Nephron progenitor cell (in vitro differentiated cells): ENCODE measurements at places on chromosomes 3 and 15.

DNA sequence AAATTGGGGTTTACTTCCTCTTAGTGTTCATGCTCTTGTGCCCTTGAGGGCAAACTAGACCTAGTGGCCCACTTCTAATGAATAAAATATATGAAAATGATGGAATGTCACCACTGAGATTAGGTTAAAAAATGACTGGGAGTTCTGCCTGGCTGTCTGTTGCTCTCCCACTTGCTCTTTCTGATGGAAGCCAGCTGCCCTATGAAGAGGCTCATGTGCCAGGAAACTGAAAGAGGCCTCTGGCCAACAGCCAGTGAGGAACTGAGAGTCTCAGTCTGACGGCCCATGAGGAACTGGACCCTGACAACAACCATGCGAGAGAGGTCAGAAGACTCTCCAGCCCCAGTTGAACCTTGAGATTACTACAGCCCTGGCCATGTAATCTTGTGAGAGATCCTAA, 107.1 kb upstream of the FHIT start:
- peak overlapping the region; percentile 47 for H3K27ac ChIP-seq
- H3K27me3 ChIP-seq: no peaks in the 10 kb centered on the region
- no peak for DNase-seq
- no peaks in the 10 kb centered on the region for H3K4me1 ChIP-seq

DNA sequence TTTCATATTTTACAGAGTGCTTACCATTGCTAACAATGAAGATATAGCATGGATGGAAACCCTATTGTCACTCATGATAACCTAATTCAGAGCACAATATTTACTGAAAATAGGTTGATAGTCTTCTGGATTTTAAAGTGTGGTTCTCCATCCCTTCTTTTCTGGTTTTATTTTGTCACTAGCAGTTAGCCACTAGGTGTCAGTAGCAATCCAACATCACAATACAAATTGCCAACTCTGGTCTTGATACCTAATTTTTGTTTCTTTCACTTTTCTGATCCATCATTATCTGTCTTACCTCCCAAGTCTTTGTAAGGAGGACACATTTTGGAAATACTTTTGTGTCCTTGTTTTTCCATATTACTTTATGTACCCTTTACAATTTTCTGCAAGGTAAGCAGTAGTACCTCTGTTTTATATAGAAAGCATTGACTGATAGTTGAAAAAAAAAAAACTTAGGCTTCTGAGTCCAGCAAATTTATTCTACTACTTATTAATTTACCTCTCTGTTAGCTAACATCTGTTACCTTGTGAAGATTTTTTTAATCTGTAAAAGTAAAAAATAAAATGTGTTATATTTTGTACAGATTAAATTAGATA, 28.3 kb upstream of the CRYBG3 start:
- no peaks in the 10 kb centered on the region for H3K27me3 ChIP-seq
- no peaks in the 10 kb centered on the region for H3K4me1 ChIP-seq
- no peak overlapping the region for H3K4me3 ChIP-seq
- H3K27ac ChIP-seq: no peak overlapping the region

DNA sequence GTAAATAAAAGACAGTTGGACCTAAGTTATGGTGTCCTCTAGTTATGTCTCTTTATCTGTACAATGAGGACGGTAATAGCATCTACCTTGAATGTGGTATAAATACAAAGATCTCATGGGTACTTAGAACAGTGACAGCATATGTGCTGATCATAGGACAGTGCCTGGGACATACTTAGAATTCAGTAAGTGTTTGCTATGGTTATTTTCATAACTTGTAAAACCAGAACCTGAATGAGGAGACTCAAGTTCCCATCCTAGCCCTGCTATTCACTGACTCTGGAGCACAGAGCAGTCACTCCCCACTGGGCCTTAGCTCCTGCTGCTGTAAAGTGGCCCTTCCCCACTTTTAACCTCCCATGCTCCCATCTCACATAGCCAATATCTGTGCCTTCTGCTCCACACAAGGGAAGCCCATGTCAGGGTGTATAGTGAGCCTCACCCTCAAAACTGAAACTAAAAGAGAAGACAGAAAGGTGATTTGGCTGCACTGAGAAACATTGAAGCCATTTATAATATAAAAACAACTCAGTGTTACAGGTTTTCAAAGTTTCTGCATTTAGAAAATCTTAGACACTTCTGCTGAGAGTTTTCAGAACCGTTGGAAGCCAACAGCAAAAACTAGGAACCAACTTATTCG, 225.4 kb upstream of the UBE2E2 start:
- DNase-seq: no peak
- H3K36me3 ChIP-seq: no peaks in the 10 kb centered on the region
- H3K27ac ChIP-seq: no peak overlapping the region
- H3K4me3 ChIP-seq: no peak overlapping the region

DNA sequence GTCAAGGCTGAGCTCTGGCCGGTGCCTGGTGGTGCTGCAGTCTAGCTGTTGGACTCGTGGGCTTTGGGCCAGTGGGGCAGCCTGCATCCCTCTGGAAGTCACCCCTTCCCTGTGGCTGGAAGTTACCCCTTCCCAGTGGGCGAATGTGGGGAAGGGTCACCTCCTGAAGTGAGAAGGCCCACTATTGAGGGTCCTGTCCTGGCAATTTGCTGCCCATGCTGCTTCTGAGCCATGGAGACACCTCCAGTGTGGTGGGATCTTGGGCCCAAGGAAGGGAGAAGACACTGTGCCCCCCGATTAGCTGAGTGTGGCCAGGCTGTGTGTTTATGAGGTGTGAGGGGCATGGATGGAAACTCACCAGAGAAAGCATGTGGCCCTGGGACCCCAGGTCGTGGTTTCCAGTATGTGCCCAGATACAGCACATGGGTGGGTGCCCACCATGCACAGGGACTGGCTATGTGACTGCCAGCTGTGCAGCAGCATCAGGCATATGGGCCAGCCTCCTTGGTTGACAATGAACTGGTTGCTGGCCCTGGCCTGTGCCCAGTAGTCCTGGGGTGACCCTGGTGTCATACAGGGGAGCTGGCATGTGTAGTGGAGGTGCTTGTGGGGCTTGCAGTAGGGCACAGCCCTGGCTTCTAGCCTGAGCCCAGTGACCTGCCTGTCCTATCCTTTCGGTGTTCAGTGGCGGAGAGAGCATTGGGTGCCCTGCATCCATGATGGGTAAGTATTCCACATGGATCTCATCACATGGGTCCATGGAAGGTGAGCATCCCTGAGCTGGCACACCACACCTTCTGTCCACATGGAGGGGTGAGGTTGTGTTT, 221.2 kb downstream of the SNRPN start:
- H3K4me3 ChIP-seq: no peak overlapping the region
- no peaks in the 10 kb centered on the region for H3K4me1 ChIP-seq
- peaks cover 8% of the 10 kb centered on the region for H3K27me3 ChIP-seq
- DNase-seq: no peak
- H3K36me3 ChIP-seq: no peaks in the 10 kb centered on the region

DNA sequence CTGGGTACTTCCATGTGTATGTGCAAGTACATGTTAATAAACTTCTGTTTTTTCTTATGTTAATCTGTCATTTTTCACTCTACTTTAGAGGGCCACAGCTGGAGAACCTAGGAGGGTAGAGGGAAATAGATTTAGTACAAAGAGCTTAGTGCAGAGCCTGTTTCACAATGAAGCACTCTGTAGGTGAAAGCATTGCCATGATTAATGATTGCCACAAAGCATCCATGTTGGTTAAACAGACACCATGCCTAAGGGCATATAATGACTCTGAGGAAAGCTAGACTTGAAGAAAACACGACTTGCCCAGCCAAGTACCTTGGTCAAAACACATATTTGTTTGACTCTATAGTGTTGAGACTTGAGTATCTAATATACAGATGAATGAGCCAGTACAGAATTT, 338.4 kb downstream of the FHIT start:
- H3K36me3 ChIP-seq: peaks cover 16% of the 10 kb centered on the region
- DNase-seq: no peak
- no peak overlapping the region for H3K27ac ChIP-seq
- no peak overlapping the region for H3K4me3 ChIP-seq
- no peaks in the 10 kb centered on the region for H3K4me1 ChIP-seq
- peaks cover 7% of the 10 kb centered on the region for H3K27me3 ChIP-seq

DNA sequence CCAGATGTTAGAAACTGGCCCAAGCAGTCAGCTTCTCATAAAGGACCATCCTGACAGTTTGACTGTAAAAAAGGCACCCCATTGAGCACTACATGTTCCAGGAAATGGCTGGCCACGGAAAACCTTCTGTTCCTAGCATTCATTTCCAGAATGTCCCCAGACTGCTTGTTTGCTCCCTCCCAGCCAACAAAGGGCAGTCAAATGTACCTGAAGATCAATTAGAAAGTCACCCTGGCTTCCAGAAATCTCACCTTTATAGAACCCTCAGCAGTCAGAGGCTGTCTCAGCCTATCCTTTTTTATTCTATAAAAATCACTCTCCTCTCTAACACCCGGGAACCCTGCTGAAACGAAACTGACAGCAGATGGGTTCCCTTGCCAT, 784 bp upstream of the SAMMSON start:
- no peak overlapping the region for H3K27ac ChIP-seq
- H3K27me3 ChIP-seq: peaks cover 8% of the 10 kb centered on the region
- no peaks in the 10 kb centered on the region for H3K36me3 ChIP-seq
- no peak for DNase-seq
- peaks cover 12% of the 10 kb centered on the region for H3K4me1 ChIP-seq
- no peak overlapping the region for H3K4me3 ChIP-seq

GRCh38 chr15:73844356-73844755, 29.0 kb upstream of the TBC1D21 start:
- DNase-seq: no peak
- H3K27me3 ChIP-seq: peaks cover 16% of the 10 kb centered on the region
- H3K36me3 ChIP-seq: no peaks in the 10 kb centered on the region
- no peak overlapping the region for H3K4me3 ChIP-seq

GRCh38 chr15:40847223-40847961, 3.5 kb downstream of the SPINT1 start:
- no peak overlapping the region for H3K27ac ChIP-seq
- no peaks in the 10 kb centered on the region for H3K36me3 ChIP-seq
- DNase-seq: peak; percentile 69
- H3K4me1 ChIP-seq: peaks cover 59% of the 10 kb centered on the region

- H3K27me3 ChIP-seq: peaks cover 4% of the 10 kb centered on the region
- no peaks in the 10 kb centered on the region for H3K36me3 ChIP-seq
- no peaks in the 10 kb centered on the region for H3K4me1 ChIP-seq
- H3K4me3 ChIP-seq: no peak overlapping the region
- DNase-seq: no peak
Measured at GRCh38 chr15:80328496-80328895, 75.7 kb upstream of the ARNT2 start.

GRCh38 chr15:70794596-70795310, 31.4 kb upstream of the UACA start:
- peaks cover 10% of the 10 kb centered on the region for H3K4me1 ChIP-seq
- no peak overlapping the region for H3K27ac ChIP-seq
- H3K27me3 ChIP-seq: peaks cover 6% of the 10 kb centered on the region
- no peaks in the 10 kb centered on the region for H3K36me3 ChIP-seq
- DNase-seq: no peak

- H3K4me3 ChIP-seq: peak overlapping the region; percentile 83
- peak; percentile 25 for DNase-seq
- H3K4me1 ChIP-seq: peaks cover 17% of the 10 kb centered on the region
- no peaks in the 10 kb centered on the region for H3K36me3 ChIP-seq
- peaks cover 26% of the 10 kb centered on the region for H3K27me3 ChIP-seq
Measured at GRCh38 chr3:133926736-133927539, 31.3 kb upstream of the RAB6B start.

DNA sequence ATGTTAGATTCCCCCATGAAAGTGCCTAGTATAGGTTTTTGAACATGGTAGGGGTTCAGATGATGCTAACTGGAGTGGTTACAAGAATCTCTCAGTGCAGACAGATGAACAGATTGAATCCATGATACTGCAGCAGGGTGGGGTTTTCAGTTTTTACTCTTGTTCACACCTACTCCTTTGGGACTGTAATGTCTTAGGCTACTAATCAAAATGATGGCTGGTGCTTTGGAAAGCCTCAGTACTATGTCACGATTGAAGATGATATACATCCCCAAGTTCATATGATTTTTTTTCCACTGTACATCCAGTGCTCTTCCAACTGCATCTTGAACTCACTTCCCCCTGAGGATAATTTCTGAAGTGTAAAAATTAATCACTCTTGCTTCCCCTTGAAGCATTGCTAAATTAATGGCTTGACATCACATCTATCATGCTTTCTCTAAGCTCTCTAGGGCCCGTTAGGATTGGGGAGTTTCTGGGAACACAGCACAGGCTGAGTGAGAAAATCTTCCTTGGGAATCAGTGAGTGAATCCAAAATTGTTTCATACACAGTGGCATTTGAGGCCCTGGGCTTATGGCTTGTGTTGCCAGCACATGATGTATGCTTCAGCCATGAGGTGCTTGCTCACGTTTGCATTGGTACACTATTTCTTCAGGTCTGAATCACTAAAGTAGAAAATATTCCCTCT, 115.0 kb upstream of the TPRG1 start:
- H3K4me1 ChIP-seq: no peaks in the 10 kb centered on the region
- H3K4me3 ChIP-seq: no peak overlapping the region
- peaks cover 8% of the 10 kb centered on the region for H3K36me3 ChIP-seq
- DNase-seq: no peak

DNA sequence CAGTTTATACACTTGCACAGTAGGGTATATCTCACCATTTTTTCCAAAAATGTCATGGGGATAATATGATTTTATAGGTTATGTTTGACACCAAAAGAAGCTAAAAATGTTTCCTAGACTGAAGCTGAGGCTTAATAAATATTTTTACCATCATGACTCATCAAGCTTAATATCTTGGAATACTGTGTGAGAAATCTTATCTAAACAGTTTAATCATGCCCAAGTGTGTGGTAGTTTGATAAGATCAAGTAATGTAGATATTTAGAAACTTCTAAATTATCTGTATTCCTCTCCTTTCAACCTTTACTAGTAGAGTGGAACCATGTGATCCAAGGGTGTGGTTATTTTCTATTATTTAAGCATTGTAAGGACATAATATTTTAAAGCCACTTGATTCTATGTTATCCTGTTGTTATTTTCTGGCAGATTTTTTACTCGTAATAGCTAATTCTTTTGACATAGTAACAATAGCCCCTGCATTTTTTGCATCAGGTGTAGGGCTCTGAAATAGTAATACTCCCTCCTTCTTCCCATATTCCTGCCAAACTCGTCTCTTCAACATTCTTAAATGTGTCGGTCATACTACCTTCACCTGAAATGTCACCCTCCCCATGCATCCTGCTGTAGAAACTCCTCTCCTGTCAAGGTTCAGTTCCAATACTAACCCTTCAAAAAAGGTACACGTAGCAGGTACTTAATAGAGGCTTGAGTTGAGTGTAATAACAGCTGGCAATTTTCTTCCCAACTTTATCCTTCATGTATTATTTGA, 729.6 kb downstream of the NLGN1 start:
- peaks cover 12% of the 10 kb centered on the region for H3K4me1 ChIP-seq
- no peak overlapping the region for H3K4me3 ChIP-seq
- no peak for DNase-seq
- H3K36me3 ChIP-seq: no peaks in the 10 kb centered on the region
- no peak overlapping the region for H3K27ac ChIP-seq

- H3K36me3 ChIP-seq: peaks cover 27% of the 10 kb centered on the region
- peak overlapping the region; percentile 68 for H3K27ac ChIP-seq
- peaks cover 3% of the 10 kb centered on the region for H3K27me3 ChIP-seq
- H3K4me1 ChIP-seq: peaks cover 33% of the 10 kb centered on the region
- H3K4me3 ChIP-seq: peak overlapping the region; percentile 90
- DNase-seq: peak; percentile 28
Measured at GRCh38 chr3:10248984-10249748, 907 bp downstream of the TATDN2 start.
